Activated T-helper 1 cell treated with anti-CD3 and anti-CD28 coated beads, Interleukin-2, amount 50 U/mL, for 16 hours (primary cell): ENCODE measurements at places on chromosomes 1 and 21.

GRCh38 chr1:10471411-10472219 lies 714 bp downstream of the DFFA start:
- no peak for DNase-seq

DNA sequence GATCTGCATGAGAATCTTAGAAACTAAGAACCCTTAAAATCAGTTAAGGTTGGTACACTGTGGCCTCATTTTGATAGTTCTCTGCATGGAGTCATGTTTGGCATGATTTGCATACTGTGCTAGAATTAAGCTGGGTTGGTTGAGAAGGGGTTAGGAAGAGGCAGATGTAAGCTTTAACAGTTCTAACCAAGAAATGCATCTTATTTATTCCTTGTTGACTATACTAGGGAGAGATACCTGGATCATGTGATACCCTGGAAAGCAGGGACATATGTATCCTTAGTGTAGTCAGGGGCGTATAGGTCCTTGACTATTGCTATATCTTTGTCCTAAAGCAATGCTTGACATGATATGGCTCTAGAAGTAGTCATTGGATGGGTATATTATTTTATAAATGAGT lies 41.0 kb downstream of the CDC42 start:
- no peak for DNase-seq

DNA sequence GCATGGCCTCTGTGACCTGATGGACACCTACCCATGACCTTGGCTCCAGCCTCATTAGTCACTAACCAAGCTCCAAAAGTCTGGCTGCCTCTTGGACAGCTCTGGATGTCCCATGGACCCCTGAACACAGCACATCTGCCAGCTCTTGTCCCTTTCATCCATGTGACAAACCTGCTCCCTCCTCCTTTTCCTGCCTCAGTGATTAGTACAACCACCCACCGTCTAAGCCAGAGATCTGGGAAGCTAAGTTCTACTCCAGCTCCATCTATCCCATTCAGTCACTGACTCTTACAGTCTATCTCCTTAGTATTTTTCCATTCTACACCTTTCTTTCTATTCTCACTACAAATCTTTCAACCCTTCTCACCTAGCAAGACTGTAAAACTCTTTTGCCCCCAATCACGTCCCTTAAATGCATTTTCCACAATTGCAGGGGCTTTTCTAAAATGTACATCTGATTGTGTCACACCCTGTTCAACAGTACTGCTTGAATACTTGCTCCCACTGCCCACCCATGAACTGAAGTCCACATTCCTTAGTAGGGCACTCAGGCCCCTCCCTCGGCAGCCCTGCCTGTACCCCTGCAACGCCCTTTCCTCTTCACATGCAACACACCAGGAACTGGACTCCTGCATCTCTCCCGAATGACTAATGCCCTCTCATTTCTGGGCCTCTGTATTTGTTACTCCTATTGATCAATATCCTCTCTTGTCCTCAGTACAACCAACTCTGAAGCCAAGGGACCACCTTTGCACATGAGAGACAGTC lies 7.2 kb downstream of the GPN2 start:
- DNase-seq = no peak

DNA sequence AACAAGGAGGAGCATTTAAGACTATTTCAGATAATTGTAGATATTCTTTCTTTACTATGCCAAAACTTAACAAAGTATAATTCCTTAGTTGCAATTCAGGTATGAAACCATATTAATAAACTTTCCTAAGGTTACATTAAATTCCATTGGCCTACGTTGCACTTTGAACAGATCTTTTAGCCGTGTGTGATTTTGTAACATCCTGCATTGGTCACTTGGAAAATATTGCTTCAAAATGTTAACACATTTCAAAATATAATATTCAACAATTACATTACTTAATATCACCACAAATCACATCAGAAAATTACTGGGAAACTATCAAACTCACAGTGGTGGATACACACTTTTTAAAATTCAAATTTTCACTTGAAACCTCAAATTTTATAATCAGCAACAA lies 20.2 kb downstream of the ETS2 start:
- no peak for DNase-seq

- DNase-seq = no peak
Measured at GRCh38 chr1:155210314-155211104, 2.0 kb downstream of the MTX1 start.

DNA sequence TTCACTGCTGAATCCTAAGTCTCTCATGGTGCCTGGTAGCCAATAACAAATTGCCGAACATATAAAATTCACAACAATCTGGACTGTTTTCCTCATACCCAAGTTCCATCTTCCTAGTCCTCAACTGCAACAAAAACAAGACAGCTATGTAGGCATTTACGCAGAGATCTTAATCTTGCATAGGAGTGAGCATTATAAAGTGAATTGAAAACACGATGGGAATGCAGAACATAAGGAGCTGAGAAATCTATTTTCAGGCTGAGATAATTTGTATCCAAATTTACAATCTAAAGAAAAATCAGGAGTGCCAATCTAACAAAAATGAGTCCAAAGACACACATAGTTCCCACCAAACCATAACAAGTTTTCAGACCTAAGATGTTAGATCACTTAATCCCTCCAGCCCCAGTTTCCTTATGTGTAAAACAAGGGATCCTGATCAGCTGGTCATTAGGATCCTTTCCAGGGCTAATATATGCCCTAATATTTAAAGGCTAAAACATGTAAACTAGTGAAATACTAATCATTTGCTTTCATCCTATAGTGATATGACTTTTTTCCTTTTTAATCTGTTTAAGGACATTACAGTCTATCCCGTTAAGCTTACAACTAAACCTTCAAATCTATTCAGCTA lies 1.9 kb downstream of the SLC16A1 start:
- DNase-seq = no peak

DNA sequence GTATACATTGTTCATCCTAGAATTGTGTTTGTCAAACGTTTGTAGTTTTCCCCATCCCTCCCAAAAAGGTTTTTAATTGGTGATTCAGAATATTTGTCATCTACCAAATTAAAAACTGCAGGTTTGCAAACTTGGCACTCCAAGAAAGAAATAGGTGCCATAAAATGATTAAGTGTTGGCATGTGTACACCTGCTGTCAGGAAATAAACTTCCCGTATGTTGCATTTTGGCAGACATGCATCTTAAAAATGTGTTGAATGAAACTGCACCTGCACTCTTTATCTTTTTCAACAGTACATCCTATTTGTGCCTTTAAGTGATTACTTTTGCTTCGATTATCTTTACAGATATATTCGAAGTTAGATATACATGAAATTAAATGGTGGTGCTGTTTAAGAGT lies 7.3 kb downstream of the B3GALT2 start:
- DNase-seq = no peak

DNA sequence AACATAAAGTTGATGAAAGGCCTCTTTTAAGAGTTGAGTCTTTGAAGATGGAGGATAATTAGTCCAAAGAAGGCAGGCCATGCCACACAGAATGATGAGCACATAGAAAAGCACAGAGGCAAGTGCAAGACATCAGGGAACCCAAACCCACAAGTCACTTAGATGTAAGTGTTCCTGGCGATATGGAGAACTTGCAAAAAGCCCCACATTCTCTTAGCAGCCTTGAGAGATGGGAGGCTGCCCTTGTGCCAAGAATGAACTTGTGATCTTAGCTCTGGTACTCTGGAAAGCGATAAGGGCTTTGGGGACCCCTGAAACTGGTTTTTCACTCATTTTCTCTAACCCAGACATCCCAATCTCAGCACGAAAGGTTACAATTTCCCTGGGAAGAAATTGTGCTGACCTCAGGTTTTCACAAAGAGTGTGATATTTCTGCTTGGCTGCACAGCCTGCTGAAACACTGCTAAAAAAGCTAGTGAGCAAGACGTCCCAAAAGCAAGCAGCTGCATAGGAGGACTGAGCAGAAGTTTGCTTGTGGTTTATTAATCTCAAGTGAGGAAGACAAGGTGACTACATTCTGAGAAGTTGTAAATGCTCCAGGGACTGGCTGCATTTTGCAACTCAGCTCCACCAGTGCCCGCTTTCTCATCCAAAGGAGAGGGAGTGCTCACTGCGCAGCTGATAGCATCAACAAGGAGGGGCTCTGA lies 496.9 kb upstream of the CAMK1G start:
- no peak for DNase-seq

- no peak for DNase-seq
Measured at GRCh38 chr1:9657521-9658032, 6.0 kb downstream of the PIK3CD start.

- DNase-seq = no peak
Measured at GRCh38 chr1:81226603-81226928, 574.2 kb upstream of the ADGRL2 start.

- DNase-seq = no peak
Measured at GRCh38 chr1:242522996-242523718, 1.3 kb downstream of the PLD5 start.

DNA sequence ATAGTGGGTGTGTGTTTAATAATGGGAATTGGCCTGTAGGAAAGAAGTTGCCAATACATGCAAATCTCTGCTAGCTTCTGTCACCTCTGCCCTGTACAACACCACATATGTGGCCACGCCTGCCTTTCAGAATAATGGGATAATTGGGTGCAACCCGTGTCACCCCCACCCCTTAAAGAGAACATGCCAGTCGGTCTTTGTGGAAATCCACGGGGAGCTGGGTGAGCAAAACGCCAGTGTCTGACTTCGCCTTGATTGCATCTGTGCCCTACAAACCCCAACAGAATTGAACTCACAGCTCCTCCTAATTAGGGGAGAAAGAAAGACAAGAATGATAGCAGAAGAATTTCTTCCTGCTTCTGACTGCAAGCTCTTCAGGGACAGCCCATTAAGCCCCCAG lies 6.4 kb upstream of the PLXNA2 start:
- no peak for DNase-seq

DNA sequence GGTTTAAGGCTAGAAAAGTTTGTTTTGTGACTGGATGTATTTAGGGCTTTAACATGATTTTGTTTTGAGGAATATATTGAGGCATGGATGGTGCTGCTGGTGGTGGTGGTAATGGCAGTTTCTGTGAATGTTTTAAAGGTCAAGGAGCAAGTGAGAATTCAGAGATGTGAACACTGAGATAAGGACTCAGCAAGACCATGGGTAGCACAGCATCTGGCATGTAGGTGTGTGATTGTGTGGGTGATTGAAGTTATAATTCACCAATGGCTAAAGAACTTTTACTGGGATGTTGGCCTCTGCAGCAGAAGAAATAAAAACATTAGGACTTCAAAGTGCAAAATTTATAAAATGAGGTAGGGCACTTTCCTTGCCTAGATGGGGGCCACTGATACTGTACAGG lies 65.9 kb downstream of the MACF1 start:
- DNase-seq = no peak

GRCh38 chr1:234458352-234459017 lies 20.5 kb downstream of the TARBP1 start:
- no peak for DNase-seq

DNA sequence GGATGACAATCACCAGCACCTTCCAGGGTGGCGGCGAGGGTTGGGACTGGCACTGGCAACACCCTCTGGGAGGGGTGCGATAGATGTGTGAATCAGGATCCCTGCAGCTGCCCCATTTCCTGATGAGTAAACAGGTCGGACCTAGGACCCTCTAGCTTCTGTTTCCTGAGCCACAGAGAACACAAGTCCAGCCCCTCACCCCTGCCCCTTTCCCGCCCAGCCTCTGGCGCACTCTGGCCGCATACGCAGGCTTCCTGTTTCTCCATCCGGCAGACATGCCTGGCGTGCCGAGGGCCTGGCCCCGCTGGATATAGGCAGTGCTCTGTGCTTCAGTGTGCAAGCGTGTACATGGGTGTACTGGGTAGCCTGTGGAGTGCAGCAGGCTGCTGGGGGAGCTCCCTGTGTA lies 4.6 kb downstream of the PEAR1 start:
- no peak for DNase-seq

DNA sequence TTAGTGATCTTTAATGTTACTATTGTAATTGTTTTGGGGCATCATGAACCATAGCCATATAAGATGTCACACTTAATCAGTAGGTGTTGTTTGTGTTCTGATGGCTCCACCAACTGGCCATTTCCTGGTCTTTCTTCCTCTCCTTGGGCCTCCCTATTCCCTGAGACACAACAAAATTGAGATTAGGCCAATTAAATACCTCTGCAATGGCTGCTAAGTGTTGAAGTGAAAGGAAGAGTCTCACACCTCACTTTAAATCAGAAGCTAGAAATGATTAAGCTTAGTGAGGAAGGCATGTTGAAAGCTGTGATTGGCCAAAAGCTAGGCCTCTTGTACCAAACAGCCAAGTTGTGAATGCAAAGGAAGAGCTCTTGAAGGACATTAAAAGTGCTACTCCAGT lies 30.7 kb downstream of the PPP2R5A start:
- DNase-seq = no peak

DNA sequence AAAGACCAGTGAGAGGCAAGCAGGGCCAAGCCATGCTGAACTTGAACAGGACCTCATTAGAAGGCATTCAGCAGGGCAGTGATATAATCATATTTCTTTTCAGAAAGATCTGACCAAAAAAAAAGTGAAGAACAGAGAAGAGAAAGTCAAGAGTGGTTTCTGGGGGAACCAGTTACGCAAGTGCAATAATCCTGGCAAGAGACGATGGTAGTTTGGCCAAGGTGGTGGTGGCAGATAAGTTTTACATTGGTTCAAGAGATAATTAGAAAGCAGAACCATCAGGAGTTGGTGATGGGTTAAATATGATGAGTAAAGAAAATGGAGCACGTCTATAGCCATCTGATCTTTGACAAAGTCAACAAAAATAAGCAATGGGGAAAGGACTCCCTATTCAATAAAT lies 54.3 kb downstream of the ZSWIM5 start:
- no peak for DNase-seq

GRCh38 chr1:59045137-59045536 lies 251.8 kb upstream of the FGGY start:
- DNase-seq = no peak

DNA sequence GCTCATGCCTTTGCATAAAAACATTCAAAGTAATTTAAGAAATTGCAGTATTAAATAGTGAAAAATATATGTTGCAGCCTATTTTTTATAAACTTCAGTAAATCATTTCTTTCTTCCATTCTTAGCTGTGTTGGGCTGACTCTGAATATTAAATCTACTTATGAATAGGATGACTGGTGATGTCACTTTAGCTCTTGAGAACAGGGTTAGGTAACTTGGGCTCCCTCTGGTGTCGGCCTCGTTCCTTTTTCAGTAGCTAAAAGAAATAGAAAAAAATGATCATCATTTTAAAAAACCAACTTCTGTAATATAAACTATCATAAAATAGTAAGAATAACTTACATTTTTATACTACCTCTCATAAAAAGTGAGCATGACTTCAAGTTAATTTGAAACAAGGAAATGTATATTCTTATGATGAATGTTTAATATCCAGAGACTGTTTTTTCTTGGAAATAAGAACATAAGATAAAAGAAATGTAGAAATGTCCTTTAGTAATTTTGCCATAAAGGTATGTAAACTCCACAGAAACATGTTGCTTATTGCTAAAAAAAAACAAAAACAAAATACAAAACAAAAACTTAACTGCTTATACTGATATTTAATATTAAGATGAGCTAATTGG lies 26.8 kb upstream of the NCAM2 start:
- DNase-seq = no peak

DNA sequence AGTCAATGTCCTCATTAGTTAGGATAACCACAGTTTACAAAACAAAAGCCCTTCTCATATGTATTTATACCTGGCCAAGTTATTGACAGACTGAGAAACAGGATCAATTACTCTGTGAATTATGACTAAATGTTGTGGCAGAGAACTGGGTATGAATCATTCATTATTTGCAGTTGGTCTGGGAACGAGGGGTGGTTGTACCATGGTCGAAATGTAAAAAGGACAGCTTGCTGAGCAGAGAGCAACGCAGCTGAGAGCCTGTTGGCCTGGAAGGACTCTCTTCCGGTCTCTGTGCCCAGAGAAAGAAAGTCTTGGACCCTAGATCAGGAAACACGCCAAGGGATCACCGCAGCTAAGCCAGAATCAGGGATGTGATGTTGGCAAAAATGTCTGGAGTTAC lies 169.6 kb downstream of the DISC1 start:
- DNase-seq = no peak
